ENCODE measurements at places on chromosomes 12 and 14.
A peak's percentile ranks its signal among the peaks of the same experiment; 100 is the strongest.

- no peak overlapping the region for H3K4me3 ChIP-seq
- H3K27me3 ChIP-seq: peaks cover 6% of the 10 kb centered on the region
- H3K36me3 ChIP-seq: no peaks in the 10 kb centered on the region
Measured at GRCh38 chr14:104317492-104317805, 179.1 kb downstream of the KIF26A start.

DNA sequence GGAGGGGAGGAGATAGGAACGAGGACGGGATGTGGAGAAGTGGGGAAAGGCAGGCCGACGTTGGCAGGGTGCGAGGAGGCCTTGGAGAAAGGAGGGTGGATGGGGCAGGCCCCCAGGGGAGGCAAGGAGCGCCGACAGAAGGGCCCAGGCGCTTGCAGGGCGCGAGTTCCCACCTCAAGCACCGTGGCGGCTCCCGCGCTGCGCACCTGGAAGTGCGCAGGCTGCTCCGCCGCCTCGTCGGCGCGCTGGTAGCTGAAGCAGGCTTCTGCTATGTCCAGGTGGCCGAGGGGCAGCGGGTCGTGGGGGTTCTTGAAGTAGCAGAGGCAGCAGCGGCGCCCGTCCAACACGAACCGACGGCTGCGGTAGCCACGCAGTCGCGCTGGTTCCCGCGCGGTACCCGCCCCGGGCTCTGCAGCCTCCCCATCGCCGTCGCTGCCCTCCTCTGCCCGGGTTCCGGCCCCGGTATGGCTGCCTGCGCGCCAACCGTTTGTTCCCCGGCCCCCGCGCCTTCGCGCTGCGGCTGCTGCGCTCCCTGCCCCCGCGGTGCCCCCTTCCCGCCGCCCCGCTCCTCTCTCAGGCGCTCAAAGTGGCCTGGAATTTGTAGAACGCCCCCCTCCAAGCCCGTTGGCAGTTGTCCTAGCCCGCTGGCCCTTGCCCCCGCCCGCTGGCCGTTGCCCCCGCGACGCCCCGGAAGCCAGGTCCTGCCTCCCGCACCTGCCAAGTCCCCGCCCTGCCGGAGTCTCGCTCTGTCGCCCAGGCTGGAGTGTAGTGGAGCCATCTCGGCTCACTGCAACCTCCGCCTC lies 1.1 kb upstream of the ACTR6 start:
- peaks cover 21% of the 10 kb centered on the region for H3K4me1 ChIP-seq
- peak; percentile 29 for DNase-seq

- DNase-seq: no peak
- H3K27ac ChIP-seq: no peak overlapping the region
- peaks cover 81% of the 10 kb centered on the region for H3K27me3 ChIP-seq
- no peaks in the 10 kb centered on the region for H3K36me3 ChIP-seq
- H3K4me1 ChIP-seq: no peaks in the 10 kb centered on the region
Measured at GRCh38 chr12:54750-55535, 11.6 kb upstream of the IQSEC3 start.

DNA sequence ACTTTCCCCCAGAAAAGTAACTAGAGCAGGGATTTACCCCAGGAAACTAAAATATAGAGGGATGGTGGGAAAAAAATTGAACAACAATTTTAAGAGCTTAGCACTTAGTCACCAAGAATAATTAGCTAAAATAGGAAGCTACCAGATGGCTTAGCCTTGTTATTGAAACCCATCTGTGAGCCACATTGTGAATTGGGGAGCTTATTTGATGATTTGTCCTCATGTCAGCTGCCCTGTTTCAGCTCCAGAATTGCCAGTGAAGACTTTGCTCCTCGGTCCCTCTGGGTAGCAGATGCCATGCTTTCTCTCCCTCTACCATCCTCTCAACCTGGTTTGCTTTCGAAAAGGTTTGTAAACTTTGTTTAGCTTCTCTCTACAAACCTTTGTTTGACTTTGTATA lies 67.7 kb upstream of the PTHLH start:
- H3K27me3 ChIP-seq: no peaks in the 10 kb centered on the region
- no peaks in the 10 kb centered on the region for H3K4me1 ChIP-seq
- no peak overlapping the region for H3K4me3 ChIP-seq

GRCh38 chr14:64212666-64213065 lies 81.5 kb downstream of the ESR2 start:
- peaks cover 31% of the 10 kb centered on the region for H3K36me3 ChIP-seq
- no peaks in the 10 kb centered on the region for H3K27me3 ChIP-seq
- peaks cover 5% of the 10 kb centered on the region for H3K4me1 ChIP-seq
- DNase-seq: no peak
- H3K27ac ChIP-seq: peak overlapping the region; percentile 43

DNA sequence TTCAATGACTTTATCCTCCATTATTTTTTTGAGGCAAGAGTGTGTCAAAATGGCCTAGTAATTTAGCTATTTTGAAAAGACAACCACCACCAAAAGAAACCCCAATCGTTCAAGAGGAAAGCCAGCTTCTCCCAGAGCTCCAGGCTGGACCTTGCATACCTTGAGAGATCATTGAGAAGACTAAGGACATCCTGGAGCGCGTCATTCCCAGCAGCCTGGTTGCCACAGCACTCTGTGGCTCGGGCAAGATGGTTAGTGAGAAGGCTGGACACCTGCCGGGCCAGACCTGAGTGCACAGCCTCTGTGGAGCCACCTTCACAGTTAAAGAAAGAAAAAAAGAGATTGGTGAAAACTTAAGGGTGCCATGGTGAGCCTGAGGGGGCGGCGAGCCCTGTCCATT lies 111.4 kb downstream of the TRAFD1 start:
- no peak overlapping the region for H3K27ac ChIP-seq
- DNase-seq: no peak
- no peaks in the 10 kb centered on the region for H3K36me3 ChIP-seq
- H3K4me1 ChIP-seq: no peaks in the 10 kb centered on the region

DNA sequence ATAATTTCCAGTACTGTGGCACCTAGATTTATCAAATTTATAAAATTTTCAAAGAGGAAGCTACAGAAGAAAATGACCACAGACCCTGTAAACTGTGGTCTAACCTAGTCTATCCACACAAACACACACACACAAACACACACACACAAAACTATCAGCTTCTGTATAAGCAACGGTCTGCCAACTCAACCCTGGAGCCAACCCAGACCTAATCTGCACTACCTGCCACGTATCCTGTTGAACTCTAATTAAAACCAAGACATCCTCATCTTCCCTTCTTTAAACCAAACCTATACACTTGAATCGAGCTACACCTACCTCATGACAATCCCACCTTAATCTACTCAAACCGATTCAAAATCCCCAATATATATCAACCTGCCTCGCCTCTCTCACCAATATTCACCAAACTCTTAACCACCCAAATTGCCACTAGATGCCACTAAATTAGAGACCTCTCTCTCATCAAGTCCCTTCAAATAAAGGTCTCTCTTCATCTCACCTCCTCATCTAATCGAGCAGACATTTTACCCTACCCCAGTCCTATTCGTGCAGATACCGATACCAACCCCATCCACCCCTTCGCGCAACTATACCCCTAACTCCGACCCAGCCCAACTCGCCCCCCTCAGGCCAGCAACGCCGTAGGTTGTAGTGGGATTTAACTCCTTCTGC lies 808 bp downstream of the ACIN1 start:
- no peak overlapping the region for H3K27ac ChIP-seq
- no peaks in the 10 kb centered on the region for H3K27me3 ChIP-seq
- no peak overlapping the region for H3K4me3 ChIP-seq
- H3K36me3 ChIP-seq: peaks cover 10% of the 10 kb centered on the region
- DNase-seq: no peak
- peaks cover 15% of the 10 kb centered on the region for H3K4me1 ChIP-seq
